ENCODE measurements at places on chromosomes 13 and 19.

DNA sequence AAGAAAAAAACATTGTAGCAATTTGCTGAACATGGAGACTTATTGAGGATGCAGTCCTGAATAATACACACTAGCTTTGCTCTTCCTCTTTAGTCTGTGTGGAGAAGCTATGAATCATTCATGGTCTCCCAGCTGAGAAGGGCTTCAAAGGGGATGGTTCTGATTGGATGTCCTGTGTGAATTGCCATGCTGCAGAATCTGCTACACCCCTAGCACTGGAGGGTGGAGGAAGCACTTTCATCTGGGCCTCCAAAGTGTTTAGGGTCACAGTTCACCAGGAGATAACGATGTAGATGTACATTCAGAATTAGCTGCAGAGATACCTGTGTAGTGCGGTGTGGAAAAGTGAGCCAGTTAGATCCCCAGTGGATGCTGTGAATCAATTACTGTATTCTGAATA is 321.1 kb upstream of the EDNRB start:
- no peak for DNase-seq

GRCh38 chr13:98328511-98328910 is 151.4 kb upstream of the RNF113B start:
- no peak for DNase-seq

GRCh38 chr19:7622933-7623685 is 6.2 kb downstream of the XAB2 start:
- DNase-seq: no peak

GRCh38 chr13:77740931-77741596 is 43.6 kb downstream of the SLAIN1 start:
- DNase-seq: no peak
